ENCODE measurements at places on chromosomes 12 and 14. TPM values are rescaled to one million over a fixed set of nuclear protein-coding genes. Genes with fewer than 3 reads are reported as not detected.

KRR1 gene
- 80.1 TPM for total RNA-seq

DNA sequence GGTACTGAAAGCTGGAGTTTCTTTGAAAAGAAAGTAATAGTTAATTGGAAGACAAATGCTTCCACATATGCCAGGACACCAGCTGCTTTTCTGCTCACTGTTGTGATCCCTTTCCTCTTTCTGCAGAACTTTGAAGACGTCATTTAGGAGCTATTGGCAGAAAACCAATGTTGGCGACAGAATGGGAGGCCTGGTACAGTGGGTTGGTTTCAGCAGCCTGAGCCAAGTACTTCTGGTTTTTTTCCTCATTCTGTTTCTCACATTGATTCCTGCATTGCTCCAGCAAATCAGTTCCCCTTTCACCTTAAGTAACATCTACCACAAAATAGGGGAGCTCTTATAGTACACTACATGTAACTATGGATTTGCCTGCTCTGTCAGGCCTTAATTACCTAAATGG, 96.9 kb downstream of the FIGNL2 start:
- DNase-seq, result no peak

DNA sequence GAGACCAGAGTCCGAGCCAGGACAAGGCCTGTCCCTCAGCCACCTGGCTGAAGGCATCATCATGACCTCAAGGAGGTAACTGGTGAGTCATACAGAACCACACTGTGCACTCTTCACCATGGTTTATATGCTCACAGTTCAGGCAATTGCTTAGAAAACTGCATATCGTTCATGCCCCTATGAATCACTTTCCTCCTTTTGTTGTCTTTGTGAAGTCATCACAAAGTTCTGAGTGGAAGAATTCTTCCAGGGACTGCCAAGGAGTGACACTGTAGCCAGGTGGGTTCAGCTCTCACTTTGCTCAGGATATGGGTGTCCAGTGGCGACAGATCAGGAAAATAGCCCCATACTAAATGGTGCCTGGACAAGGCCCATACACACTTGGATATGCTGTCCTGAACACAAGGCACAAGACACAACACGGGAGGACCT, 92.5 kb downstream of the DPF3 start:
- DNase-seq, result peak; percentile 26

GRCh38 chr12:97713270-97713669, 250.7 kb downstream of the RMST start:
- DNase-seq, result no peak

DNA sequence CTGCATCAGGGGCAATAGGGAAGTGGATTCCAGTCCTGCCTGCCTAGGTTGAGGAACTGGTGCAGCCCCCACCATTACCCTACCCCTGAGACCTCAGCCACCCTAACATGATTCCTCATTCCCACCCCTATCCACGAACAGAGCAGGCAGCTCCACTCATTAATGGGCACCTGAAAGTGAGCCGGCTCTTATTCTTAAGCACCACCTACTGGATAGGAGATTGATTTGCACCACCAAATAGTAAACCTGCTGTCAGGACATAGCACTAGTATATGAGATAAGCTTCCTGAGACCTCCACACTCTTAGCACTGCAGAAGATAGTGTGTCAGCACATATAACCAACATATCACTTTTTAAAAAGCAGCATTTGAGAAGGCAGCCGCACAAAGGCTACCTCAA, 573.2 kb downstream of the SOX5 start:
- no peak for DNase-seq

- peak; percentile 7 for DNase-seq
These were observed 3.9 kb upstream of the FGF23 start for GRCh38 chr12:4383304-4383865.

- no peak for DNase-seq
These were observed 101.3 kb downstream of the TGFB3 start for GRCh38 chr14:75880512-75880911.

BEST3 gene
- total RNA-seq, result not detected

BDKRB1 gene
- not detected for total RNA-seq

TOMM20L gene
- not detected for total RNA-seq

SLC10A1 gene
- total RNA-seq, result not detected

TMTC1 gene
- 0.22 TPM for total RNA-seq

- no peak for DNase-seq
These were observed 753.1 kb upstream of the TBX3 start for GRCh38 chr12:115437061-115437567.

GRCh38 chr14:104604458-104605449, at the start of gene TMEM179:
Gene TMEM179 (minus strand): TSS chr14:104604772. CDS start chr14:104604741, 31 bp downstream.
- DNase-seq, result peak; percentile 21

RBP5 gene
- 0.26 TPM for total RNA-seq

KLHL33 gene
- 0.28 TPM for total RNA-seq

CCDC175 gene
- total RNA-seq, result not detected

- no peak for DNase-seq
These were observed 198.2 kb upstream of the CNOT2 start for GRCh38 chr12:70045036-70045435.

DNA sequence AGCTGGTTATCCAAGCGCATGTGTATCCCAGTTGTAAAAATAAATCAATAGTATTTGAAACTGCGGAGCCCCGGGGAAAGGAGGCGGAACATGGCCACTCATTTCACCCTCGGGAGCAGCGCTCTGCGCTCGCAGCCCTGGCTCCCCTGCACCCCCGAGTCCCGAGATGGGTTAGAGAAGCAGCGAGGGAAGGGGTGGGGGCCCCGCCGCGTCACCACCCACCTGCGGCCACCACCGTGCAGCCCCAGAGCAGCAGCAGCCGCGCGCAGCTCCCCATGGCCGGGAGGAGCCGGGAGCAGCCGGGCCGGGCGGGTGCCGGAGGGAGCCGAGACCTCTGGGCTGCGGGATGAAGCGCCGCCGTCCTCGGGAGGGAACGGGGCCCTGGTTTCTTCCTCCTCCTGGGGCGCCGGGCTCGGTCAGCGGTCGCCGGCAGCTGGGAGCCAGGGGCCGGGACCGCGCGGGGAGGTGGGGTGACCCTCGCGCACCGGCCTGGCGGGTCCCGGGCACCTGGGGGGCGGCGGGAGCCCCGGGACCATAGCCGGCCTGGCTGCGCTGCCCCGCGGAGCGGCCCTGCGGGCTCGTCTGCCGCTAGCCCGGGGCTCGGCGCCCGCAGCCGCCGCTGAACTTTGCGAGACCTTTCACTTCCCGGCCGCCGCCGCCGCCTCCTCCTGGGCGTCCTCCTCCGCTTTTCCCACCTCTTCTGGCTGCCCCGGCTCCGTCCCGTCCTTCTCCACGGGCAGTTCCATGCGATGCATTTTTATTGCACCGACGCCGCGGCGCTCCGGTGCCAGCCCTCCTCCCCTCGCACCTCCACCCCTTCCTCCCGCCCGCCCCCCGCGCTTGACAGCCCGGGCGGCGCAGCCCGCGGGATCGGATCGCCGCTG, at the start of gene NTN4:
NTN4 (minus strand) TSS at position 732 of the 884 bp plus-strand sequence; CDS start at position 277, 455 bp downstream.
- peak; percentile 30 for DNase-seq

CCND2 gene
- total RNA-seq, result 502 TPM

CAMKK2 gene
- total RNA-seq, result 22.2 TPM

SLC4A8 gene
- 4.6 TPM for total RNA-seq

DNA sequence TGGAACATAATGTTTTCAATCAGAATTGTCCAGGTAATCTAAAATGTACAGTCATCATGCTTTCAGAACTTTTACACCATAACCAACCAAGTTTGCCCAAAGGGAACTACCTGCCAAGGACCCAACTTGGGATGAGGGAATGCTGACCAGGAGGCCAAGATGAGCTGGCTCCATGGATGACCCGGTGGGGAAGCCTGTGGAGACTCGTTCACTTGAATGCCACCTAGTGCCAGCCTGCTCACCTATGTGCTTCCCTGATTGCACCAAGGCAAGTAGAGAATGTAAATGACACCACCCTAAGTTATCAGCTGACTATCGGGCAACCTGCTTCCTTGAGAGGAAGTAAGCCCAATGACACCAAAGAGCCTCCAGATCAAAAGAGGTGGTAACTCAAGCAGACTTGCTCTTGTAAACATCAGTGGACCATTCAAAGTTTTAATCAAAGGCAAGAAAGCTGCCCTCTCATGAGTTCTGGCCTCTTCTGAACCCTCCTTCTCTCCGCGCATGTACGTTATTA, 137.3 kb downstream of the TTC7B start:
- DNase-seq, result no peak

DNA sequence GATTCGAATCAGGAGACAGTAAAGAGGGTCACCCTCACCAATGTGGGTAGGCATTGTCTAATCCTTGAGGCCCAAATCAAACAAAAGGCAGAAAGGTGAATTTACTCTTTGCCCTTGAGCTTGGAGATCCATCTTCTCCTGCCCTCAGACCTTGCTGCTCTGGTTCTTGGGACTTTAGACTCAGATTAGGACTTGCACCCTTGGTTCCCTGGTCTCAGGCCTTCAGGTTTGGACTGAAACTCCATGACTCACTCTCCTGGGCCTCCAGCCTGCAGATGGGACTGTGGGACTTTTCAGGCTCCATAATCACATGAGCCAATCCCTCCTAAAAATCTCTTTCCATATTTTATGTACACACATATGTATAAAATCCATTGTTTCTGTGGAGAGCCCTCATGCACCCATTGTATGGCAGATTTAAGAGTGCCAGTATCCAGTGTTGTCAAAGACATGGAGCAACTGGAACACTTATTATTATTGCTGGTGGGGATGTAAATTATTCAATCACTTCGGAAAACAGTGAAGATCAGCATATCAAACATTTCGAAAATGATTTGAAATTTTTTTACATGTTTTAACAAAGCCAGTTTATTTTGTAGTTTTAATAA, 48.7 kb downstream of the EID3 start:
- no peak for DNase-seq

DNA sequence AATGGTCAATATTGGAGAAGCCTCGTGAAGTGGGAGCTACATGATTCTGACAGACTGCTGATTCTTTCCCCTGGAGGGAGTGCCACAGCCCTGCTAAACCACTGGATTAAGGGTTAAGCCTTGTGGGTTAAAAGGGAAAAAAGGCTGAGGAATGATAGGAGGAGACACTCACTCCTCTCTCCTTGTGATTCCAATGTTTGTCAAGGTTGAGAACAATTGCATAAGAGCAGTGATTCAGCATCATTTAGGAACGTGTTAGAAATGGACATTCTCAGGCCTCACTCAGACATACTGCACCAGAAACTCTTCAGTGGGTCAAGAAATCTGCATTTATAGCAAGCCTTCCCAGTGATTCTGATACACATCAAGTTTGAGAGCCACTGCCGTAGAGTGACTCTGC, 87.8 kb upstream of the GZMB start:
- DNase-seq, result no peak

DNA sequence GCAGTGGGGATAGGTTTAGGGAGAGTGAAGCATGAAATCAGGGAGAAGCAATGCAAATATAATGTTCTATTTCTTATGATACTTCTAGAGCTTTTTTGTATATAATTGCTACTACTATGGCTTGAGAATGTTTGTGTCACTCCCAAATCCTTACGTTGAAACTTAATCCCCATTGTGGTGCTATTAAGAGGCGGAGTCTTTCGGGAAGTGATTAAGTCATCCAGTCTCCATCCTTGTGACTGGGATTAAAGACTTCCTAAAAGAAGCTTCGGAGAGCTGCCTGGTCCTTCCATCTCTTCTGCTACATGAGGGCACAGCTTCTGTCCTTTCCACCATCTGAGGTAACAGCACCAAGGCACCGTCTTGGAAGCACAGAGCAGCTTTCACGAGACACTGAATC, 81.2 kb downstream of the COX16 start:
- no peak for DNase-seq
